Spleen (tissue), 13 donors: ENCODE measurements at places on chromosomes 7 and 10.

DNA sequence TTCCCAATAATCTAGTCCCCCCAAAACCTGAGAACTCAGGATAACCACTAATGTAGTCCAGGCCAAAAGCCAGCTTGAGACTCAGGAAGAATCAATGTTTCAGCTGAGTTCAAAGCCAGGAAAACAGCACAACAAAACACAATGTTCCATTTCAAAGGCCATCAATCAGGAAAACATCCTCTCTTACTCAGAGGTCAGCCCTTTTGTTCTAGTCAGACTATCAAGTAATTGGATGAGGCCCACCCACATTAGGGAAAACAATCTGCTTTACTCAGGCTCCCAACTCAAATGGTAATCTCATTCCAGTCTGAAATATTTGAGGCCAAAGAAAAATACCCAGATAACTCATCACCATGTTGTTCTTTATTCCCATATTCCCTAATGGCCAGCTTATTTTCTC, 152.2 kb downstream of the SDHAF3 start:
- DNase-seq = no peak

DNA sequence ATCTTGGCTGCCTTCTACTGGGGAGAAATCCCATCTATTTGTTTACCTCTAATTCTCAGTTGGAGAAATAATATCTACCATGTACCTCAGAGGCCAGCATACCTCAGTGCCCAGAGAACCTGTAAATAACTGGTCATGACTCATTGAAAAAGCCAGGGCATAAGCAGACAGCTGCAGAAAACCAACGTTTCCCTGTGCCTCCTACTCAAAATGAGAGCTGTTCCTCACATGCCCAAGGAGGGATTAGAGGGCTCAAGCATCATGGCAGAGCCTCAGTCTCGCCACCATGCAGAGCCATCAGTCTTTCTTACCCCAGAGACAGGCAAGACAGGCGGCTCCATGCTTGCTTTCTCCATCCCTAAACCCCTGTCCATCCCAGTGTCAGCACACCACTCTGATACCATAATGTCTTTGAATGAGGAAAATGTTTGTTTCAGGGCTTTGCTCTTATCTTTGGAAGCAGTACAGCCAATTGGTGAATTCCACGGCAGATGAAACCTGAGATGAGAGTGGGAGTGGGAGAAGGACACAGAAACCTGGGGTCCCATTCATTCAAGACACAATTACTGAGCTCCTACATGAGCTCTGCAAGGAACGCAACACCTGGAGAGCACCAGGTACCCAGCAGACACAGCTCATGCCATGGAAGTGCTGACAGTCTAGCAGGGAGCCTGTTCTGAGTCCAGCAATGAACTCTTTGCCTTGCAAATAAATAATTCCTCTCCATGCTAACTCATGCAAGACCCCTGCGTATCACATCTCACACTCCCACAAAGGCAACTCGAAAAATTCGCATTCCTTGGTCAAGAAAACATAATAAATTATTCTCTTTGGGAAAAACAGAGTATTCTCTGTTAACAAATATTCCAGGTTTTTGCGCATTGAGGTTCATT, 21.1 kb downstream of the PON1 start:
- no peak for DNase-seq

- peak; percentile 85 for DNase-seq
Measured at GRCh38 chr7:150737265-150738055, at the start of gene GIMAP5. Gene GIMAP5 (plus strand): TSS chr7:150737418. CDS start chr7:150740885, 3,467 bp downstream.

DNA sequence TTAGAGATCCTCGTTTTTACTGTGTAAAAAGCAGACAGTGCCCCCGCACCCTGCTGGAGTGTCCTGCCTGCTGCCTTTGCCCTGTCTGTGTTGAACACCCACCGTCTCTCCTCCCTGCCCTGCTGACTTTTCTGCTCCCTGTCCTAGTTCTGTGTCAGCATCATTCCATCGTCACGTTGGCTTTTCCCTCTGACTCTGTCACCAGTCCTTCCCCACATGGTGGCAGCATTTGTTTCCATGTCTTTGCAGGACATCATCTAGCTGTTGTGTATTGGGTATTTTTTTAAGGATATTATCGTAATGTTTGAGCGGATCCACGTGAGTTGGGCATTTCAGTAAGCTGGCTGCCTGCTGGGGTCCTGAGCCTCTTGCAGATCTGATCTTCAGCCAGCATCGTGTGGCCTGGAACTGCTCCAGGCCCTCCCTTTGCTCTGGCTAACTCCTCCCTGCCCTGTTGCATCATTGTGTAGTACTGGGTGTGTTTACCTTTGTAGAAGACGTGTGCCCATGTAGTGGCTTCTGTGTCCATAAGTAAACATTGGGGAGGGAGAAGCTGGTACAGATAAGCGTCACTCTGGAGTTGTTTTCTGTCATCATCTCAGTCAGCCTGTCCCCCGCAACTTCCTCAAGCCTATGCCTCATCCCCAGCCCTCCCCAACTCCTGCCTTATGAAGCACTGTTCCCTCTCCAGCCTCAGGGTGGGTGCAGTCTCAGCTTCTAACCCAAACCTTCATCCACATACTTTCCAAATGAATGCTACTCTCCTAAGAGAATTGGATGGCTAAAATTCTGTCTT, 44.3 kb downstream of the TRRAP start:
- no peak for DNase-seq

DNA sequence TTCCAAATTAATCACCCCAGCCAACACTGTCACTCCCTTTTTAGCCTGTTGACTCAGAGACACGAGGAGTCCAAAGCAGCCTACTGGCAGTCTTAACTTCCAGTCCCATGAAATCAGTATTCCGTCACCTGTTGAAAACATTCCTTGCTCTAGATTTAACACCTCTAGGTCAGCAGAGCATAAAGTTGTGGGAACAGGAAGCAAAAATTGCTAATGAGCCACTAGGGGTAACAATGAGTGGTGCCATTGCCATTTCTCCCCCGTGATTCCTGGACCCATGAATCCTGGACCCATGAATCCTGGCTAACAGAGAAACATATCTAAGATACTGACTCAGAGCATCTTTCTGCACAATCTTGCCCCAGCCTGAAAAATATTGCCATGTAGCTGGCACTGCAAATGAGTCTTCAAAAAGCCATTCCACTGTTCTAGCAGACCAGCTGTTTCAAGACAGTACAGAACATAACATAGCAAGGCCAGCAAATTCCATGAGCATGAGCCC, 252.7 kb upstream of the PTER start:
- no peak for DNase-seq

GRCh38 chr10:79057481-79058275, 11.1 kb upstream of the ZMIZ1 start:
- peak; percentile 58 for DNase-seq

DNA sequence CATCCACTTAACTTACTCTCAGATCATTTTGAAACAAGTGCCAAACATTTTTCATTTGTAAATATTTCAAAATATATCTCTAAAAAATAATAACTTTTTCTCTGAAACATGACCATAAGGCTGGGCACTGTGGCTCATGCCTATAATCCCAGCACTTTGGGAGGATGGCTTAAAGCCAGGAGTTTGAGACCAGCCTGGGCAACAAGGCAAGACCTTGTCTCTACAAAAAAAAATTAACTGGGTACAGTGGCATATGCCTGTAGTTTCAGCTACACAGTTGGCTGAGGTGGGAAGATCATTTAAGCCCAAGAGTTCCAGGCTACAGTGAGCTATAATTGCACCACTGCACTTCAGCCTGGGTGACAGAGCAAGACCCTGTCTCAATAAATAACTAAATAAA, 36.4 kb downstream of the USP54 start:
- DNase-seq = no peak

- no peak for DNase-seq
Measured at GRCh38 chr7:150838965-150839650, 13.2 kb upstream of the AOC1 start.

DNA sequence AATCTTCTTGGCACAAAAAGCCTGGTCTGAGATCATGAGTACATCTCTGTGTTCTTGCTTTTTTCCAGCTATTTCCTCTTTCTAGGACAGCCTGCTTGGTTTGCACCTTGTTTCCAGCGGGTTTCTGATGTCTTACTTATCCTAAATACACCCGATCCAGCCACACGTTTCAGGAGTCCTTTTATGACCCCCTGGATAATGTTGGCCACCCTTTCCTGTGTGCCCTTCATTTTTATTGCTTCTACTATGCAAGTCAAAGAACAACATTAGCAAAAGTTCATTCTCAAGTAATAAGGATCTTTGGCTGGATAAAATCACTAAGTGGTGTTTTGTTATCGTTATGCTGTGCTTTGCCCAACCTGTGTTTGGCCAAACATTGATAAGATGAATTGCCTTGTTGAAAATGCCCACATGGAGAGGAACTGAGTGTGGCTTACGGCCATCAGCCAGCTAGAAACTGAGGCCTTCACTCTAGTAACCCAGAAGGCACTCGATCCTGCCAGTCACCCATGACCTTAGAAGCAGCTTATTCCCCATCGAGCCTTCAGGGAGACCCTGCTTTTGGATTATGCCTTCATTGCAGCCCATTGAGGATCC, 28.7 kb upstream of the AKR1C1 start:
- no peak for DNase-seq

- no peak for DNase-seq
Measured at GRCh38 chr10:22959950-22960349, 32.1 kb downstream of the ARMC3 start.

GRCh38 chr7:18890885-18891621, 226.4 kb downstream of the TWIST1 start:
- no peak for DNase-seq

GRCh38 chr10:26621889-26622711, 75.4 kb upstream of the PDSS1 start:
- DNase-seq = peak; percentile 90

DNA sequence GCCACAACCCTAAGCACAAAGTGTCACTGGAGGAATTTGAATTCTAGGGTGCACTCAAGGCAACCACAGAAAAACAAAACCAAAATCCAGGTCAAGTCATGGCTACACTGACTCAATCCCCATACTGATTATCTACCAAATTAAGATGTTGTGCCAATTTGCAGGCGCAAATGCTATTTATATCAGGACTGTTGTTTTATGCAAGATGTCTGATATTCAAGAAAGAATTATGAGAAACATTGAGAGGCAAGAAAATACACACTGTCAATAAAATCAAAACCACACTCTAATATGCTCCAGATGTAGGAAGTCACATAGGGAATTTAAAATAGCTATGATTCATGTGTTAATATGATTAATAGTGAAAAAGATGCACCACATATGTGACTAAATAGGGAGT, 141.3 kb upstream of the MINDY3 start:
- no peak for DNase-seq

GRCh38 chr7:98745722-98746318, 124.0 kb downstream of the TMEM130 start:
- DNase-seq = peak; percentile 91

DNA sequence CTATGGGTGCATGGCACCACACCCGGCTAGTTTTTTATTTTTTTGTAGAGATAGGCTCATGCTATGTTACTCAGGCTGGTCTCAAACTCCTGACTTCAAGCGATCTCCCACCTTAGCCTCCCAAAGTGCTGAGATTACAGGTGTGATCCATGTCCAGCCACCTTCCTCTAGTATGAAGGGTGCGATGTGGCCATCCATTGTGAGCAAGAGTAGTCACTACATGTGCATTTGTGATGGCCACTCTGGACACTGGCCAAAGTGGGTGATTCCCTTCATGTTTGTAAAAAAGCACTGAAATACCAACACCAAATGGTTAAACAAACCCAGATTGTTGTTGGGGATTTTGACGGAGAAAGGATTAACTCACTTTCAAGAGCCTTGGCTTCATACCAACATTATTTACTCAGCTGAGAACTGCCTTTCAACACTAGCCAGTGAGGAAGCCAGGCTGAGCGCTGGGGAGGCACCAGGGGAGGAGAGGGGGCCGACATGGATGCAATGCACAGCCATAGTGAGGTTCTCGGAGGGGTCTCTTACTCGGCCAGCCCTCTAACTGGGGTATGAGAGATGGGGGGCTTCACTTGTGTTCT, 198.1 kb upstream of the LYZL2 start:
- DNase-seq = peak; percentile 18

- DNase-seq = no peak
Measured at GRCh38 chr10:76284351-76284750, 852.9 kb downstream of the LRMDA start.

- no peak for DNase-seq
Measured at GRCh38 chr10:60031664-60032063, 125.3 kb upstream of the CCDC6 start.

DNA sequence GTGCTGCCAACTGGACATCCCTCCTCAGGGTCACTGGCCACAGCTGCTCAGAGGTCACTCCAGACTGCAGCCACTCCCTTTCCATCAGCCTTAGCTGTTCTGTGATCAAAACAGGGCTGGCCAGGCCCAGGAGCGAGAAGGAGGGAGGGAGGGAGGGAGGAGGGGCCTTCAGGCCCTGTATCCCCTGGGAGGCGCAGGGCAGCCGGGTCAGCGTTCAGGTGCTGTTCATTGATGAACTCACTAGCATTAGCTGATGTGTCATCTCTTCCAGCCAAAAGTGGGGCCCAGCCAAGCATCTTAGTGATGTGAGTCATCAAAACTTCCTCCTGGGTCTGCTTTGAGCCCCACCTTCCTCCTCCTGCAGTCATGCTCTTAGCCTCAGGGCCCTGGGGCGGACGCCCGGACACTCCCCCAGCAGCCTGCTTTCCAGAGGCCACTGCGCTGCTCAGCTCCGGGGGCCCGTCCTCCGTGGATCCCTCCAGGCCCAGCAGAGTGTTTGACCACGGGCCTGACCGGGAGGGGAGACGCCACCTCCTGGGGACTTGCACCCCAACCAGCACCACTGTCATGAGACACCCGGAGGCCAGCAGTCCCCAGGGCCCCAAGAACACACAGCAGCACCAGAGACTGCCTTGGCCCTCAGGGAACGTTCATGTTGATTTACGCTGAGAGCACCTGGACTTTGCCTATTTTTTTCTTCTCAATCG, 149.2 kb downstream of the PRKAG2 start:
- DNase-seq = no peak

GRCh38 chr7:135321556-135321955, 87.9 kb downstream of the STRA8 start:
- no peak for DNase-seq

DNA sequence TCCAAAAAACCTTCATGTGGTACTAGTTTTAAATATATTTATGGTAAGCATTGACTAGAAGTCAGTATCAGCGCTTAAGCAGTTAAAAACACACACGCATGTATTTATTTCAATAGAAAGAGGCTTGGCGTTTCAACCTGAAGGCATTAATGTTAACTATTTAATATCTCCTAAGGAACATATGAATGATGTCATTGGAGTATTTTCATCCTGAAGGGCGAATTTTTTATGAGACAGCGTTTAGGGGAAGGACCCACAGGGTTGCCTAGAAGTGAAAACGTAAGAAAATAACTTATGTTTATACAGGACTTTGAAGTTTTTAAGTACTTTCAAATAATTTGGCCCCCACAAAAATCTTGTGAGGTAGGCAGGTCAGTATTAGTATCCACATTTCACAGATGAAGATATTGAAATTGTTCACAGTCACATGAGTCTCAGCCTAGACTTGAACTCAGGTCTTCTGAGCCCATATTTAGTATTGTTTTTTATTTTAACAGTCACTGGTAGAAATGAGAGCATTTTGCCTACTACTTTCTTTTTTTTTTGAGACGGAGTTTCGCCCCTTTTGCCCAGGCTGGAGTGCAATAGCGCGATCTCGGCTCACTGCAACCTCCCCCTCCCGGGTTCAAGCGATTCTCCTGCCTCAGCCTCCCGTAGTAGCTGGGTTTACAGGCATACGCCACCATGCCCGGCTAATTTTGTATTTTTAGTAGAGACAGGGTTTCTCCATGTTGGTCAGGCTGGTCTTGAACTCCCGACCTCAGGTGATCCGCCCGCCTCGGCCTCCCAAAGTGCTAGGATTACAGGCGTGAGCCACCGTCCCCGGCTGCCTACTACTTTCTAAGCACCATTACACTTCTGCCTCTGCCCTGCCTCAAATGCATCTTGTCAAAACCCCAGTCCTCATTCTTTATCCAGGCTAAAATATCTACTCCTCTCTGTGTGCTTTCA, 1.8 kb downstream of the SLK start:
- DNase-seq = no peak

GRCh38 chr10:102230861-102231356, 4.8 kb downstream of the ELOVL3 start:
- peak; percentile 91 for DNase-seq
